Neural crest cell (in vitro differentiated cells): ENCODE measurements at places on chromosomes 12 and 14. TPM values are rescaled to one million over a fixed set of nuclear protein-coding genes. Genes with fewer than 3 reads are reported as not detected.

The DIO2 gene
- total RNA-seq = 0.09 and 0.41 TPM in 2 replicates

The TRHDE gene
- 0.51 and 0.66 TPM in 2 replicates for total RNA-seq

The TEX52 gene
- total RNA-seq = 0.25 TPM in 1 of 2 replicates, not detected in the other

The SLC25A47 gene
- not detected in 2 replicates for total RNA-seq

The MMP19 gene
- not detected in 2 replicates for total RNA-seq

DNA sequence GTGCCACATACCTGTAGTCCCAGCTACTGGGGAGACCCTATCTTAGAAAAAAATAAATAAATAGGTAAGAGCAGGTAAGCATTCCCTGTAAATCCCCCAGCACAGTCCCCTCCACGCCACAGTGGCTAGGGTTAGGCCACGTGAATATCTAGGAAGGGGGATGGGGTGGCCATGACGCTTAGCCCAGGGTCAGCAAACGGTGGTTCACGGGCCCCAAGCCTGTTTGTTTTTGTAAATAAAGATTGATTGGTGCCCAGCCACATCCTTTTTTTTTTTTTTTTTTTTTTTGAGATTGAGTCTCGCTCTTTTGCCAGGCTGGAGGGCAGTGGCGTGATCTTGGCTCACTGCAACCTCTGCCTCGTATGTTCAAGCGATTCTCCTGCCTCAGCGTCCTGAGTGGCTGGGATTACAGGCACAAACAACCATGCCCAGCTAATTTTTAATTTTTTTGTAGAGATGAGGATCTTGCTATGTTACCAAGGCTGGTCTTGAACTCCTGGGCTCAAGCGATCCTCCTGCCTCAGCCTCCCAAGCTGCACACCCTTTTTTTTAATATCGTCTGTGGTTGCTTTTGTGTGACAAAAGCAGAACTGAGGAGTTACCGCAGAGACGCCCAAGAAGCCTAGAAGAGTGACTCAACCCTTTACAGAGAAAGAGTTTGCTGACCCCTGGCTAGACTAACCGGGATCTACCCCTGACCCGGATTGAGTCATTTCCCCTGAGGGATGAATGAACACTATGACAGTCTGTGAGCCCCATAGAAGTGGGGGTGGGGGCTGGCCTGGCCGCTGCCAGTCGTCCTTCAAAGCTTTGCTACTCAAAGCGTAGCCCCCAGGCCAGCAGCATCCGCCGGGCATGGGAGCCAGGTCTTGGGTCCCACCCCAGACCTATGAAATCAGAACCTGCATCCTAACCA, 113.7 kb upstream of the NCOR2 start:
- DNase-seq = peak; percentile 53
- no peaks in the 10 kb centered on the region for H3K36me3 ChIP-seq
- H3K27me3 ChIP-seq = peaks cover 71% of the 10 kb centered on the region
- H3K4me1 ChIP-seq = peaks cover 82% of the 10 kb centered on the region
- H3K4me3 ChIP-seq = peak overlapping the region; percentile 82

GRCh38 chr14:95293449-95293848, 26.3 kb downstream of the CLMN start:
- peak overlapping the region; percentile 17 for H3K27ac ChIP-seq
- H3K36me3 ChIP-seq = no peaks in the 10 kb centered on the region
- DNase-seq = no peak
- H3K4me1 ChIP-seq = peaks cover 11% of the 10 kb centered on the region

- H3K36me3 ChIP-seq = peaks cover 3% of the 10 kb centered on the region
- no peak for DNase-seq
- H3K27me3 ChIP-seq = no peaks in the 10 kb centered on the region
- peak overlapping the region; percentile 93 for H3K27ac ChIP-seq
Observed at GRCh38 chr14:60092526-60092920, 800 bp downstream of the PCNX4 start.

DNA sequence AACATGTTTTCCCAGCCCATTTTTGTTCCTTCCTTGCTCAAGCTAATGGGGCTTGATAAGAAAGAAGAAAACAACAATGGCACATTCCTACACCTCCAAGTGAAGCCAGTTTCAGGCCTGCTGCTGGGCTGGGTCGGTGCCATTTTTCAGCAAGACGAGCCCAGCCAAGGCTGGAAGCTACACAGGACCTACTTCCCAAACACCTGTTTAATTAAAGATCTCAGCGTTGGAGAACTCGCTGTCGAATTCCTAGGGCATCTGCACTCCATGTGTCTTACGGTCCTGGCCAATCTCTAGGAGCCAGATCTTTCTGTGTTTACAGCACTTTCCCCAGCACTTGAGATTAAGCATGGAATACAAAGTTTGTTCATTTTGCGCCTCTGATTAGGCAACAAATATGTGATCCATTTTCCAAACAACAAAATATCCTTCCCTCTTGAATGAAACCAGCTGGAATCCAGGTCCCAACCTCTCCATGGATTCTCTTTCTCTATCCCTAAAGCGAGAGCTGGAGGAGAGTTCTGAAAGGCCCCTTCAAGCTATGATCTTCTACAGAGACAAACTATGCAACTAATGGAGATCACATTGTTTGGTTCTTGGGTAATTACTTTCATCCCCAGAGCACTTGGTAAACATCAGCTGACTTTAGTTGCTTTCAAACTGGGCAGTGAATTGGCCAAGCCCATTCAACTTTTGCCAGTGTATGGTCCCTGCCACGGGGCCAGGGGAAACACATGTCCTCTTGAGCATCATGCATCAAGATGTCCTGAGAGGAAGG, 34.3 kb upstream of the TC2N start:
- peaks cover 6% of the 10 kb centered on the region for H3K27me3 ChIP-seq
- H3K4me3 ChIP-seq = no peak overlapping the region
- no peak overlapping the region for H3K27ac ChIP-seq

- H3K36me3 ChIP-seq = peaks cover 14% of the 10 kb centered on the region
- peaks cover 40% of the 10 kb centered on the region for H3K4me1 ChIP-seq
- H3K27ac ChIP-seq = no peak overlapping the region
- DNase-seq = no peak
- no peak overlapping the region for H3K4me3 ChIP-seq
Observed at GRCh38 chr14:68345738-68346137, 447.1 kb downstream of the ZFP36L1 start.

DNA sequence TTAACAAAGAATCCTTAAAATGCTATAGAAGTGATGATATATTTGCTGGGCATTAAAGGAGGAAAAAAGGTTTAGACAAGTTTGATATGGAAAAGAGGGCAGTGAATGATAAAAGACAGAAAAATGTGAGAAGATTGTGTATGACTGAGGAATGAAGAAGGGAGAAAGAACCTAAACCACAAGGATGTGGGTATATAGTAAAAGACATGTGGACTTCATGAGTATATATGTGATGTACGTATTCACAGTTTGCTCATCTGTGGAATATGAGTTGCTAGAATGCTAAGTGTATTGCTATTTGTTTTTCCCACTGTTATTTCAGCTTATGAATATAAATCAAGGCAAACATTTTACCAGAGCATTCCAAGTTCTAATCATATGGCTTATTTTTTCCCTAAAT, 2.1 kb upstream of the SLC16A7 start:
- no peak overlapping the region for H3K27ac ChIP-seq
- H3K4me3 ChIP-seq = peak overlapping the region; percentile 31
- H3K27me3 ChIP-seq = peaks cover 2% of the 10 kb centered on the region
- no peak for DNase-seq

DNA sequence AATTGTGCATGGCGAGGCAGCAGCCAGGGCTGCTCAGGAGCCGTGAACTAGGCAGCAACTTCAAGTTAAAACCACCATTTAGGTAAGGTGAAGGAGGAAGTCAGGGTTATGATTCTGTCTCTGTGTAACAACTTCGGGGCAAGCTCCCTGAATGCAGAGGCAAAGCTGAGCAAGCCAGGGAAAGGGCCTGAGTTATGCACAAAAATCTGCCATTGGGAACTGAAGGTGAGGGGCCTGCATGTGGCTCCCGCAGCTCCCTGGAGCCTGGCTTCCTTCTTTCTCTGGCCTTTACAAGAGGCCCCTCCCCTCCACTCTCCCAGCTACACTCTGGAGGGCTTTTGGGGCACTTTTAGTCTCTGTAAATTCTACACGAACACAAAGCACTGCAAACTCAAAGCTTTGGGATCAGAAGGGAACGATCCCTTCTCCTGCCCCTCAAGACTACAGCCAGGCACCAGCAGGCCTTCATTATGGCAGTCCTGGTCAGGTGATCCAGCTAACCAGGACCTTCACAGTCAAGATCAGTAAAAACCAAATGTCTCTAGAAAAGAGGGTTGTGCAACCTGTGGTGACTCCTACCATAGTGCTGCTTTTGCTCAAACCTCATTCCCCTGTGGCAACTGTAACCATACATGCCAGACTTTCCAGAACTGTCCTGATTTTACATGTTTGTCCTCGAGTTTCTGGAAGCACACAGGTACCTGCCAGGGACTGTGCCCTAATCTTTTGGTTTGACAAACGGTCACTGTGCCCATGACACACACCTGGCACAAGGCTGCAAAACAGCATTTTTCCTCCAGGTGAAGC, 67.2 kb upstream of the PTGR2 start:
- DNase-seq = no peak
- H3K4me3 ChIP-seq = peak overlapping the region; percentile 89
- peak overlapping the region; percentile 83 for H3K27ac ChIP-seq
- H3K36me3 ChIP-seq = no peaks in the 10 kb centered on the region

- DNase-seq = no peak
- H3K27ac ChIP-seq = no peak overlapping the region
- no peak overlapping the region for H3K4me3 ChIP-seq
- H3K27me3 ChIP-seq = no peaks in the 10 kb centered on the region
- H3K4me1 ChIP-seq = no peaks in the 10 kb centered on the region
- peaks cover 3% of the 10 kb centered on the region for H3K36me3 ChIP-seq
Observed at GRCh38 chr14:35320472-35320871, 28.3 kb downstream of the PSMA6 start.

DNA sequence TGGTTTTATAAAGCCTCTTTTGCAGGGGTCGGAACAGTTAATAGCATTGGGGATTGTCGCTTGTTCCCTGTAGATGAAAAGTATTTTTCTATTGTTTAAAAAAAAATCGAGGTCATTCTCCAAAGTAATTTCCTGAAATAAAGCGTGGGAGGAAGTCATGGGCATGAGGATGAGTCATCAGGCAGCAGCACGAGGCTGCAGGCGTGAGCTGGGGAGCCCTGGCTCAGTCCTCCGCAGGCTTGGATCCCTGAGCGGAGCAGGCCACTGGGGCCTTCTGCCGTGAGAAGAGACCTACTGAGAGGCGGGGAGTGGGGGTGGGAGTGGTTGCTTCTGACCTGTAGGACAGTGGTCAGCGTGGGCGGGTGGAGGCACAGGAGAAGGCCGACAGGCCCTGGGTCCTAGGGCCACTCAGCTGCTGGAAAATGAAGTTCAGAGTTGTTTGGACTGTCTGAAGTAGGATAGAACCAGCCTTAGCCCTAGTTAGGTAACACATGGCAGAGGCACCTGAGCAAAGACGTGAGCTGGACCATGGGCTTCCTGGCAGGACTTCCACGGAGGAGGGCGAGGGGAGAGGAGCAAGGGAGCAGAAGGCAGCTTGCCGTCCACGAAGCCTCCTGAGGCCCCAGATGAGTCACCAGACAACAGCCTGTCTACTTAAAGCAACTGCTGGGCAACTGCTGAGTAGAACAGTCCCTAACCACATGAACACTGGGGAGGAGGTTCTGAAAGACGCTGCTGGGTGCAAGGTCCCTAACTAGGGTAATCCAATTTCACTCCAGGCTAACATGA, 21.1 kb upstream of the LGALS3 start:
- no peaks in the 10 kb centered on the region for H3K27me3 ChIP-seq

DNA sequence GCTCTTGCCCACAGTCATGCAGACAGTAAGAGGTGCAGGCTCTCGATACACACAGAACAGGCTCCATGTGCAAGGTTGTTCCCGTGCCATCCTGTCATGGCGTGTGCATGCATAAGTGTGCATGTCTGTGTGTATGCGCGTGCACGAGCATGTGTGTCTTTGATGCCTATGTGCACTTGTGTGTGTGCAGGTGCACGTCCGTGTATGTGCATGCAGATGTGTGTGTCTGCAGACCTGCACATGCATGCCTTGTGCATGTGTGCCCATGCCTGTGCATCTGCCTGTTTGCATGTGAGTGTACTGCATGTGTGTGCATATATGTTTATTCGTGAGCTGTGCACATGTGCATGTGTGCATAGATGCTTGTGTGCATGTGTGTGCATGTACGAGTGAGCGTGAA, 309.8 kb downstream of the TMEM121 start:
- no peak overlapping the region for H3K27ac ChIP-seq
- peaks cover 2% of the 10 kb centered on the region for H3K36me3 ChIP-seq
- no peaks in the 10 kb centered on the region for H3K4me1 ChIP-seq

GRCh38 chr14:21510735-21511657, at the start of gene METTL3:
TSS of gene METTL3 (minus strand) at chr14:21511340. CDS start at chr14:21511223, 117 bp downstream.
- H3K4me3 ChIP-seq = peak within 1 kb of the TSS; percentile 99
- H3K4me1 ChIP-seq = peaks cover 57% of the 10 kb centered on the region
- H3K27me3 ChIP-seq = no peaks in the 10 kb centered on the region

DNA sequence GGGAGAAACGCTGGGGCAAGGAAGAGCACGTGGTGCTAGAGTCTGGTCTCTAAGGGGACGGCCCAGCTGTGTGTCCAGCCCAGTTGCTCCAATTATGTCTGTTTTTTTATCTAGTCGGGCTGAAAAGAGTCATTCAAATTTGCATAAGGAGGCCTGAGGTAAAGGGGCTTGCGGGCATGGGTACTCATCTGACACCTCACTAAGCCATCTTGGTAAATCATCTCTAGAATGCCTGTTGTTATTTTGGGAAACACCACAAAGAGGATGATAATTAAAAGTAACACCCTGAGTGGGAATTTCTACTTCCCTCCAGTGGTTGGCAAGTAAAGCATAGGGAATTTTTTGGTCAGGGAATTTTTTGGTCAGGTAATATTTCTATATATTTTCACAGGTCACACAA, 196.1 kb upstream of the ALG10B start:
- H3K27ac ChIP-seq = no peak overlapping the region
- H3K36me3 ChIP-seq = peaks cover 12% of the 10 kb centered on the region
- no peaks in the 10 kb centered on the region for H3K4me1 ChIP-seq
- H3K27me3 ChIP-seq = no peaks in the 10 kb centered on the region
- no peak overlapping the region for H3K4me3 ChIP-seq

DNA sequence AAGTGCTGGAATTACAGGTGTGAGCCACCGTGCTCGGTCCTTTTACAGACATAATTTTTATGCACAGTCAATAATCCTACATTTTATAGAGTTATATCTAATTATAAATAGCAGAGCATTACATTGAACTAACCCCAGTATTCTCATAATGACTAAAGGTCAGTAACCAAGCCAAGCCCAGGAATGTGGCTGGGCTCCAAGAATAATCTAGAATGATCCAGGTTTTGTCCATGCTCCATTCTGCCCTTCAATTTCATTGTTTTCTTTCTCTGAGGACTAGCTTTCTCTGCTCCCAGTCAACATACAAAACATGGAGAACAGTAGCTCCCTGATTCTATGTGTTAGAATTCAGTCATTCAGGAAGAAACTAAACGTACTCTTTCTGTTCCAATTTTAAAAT, 92.1 kb upstream of the KRR1 start:
- peaks cover 20% of the 10 kb centered on the region for H3K4me1 ChIP-seq
- DNase-seq = no peak
- H3K4me3 ChIP-seq = no peak overlapping the region
- H3K27me3 ChIP-seq = no peaks in the 10 kb centered on the region
- H3K36me3 ChIP-seq = peaks cover 2% of the 10 kb centered on the region
- H3K27ac ChIP-seq = no peak overlapping the region
